ENCODE measurements at places on chromosomes 5 and 9.

- DNase-seq: no peak
These were observed 12.6 kb upstream of the TTC23L start for GRCh38 chr5:34826347-34826746.

DNA sequence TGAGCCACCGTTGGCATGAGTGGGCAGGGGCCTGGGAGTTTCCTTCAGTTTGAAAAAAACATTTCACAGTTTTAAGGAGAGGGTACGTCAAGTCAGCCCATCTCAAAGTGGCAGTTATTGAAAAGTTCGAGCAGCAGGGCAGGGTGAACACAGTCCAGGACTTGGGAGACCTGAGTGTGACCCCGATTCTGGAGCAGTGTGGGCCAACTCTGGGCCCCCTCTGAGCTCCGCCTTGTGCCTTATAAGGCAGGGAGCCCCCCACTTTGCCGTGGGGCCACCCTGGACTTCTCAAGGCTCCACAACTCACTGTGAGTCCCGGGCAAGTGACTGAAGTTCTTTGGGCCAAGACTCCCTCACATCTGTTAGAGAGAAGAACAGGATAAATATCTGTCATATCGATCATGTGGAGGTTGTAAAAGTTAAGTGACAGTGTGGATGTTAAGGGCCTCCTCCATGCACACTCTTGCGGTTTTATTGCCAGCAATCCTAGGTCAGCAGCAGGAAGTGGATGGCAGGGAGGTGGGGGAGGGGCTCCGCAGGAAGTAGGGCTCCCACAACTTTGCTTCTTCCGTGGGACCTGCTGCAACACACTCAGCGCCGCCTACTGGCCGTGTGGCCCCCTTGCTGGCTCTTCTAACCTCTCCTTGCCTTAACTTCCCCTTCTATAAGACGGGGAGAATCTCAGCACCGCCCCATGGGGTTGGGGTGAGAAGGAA lies 38.4 kb downstream of the HRH2 start:
- DNase-seq: no peak

DNA sequence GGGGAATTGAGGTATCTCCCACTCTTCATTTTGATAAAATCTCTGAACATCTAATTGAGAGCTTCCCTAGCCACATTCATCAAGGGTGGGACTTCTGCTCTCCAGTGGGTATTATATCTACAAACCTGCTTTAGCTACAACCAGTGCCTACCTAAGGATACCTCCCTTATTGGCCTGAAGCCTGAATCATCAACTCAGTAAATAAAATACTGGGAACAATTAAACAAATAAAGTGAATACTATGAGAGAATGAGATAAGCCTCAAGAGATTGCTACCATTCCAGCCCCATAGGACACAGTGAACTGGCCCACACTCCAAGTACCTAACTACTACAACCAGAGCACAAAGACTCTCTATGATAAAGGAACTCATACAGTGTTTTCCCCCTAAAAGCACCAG lies 47.4 kb upstream of the IL12B start:
- DNase-seq: no peak

DNA sequence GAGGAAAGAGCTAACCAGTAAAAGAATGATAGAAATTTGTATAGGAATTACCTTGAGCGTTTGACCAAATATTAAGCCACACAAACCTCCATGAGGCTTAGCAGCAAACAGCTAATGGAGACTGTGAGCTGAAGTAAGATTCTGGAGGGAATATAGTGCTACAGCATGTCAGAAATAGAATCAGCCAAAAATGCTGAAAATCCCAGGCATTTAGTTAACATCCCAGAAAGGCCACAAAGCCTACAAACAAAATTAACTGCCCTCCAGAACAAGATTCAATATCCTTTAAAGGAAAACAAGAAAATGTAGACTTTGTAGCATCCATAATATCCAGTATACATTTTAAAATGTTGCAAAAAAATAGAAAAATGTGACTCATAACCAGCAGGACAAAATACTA lies 257.8 kb upstream of the TUSC1 start:
- DNase-seq: peak; percentile 20

DNA sequence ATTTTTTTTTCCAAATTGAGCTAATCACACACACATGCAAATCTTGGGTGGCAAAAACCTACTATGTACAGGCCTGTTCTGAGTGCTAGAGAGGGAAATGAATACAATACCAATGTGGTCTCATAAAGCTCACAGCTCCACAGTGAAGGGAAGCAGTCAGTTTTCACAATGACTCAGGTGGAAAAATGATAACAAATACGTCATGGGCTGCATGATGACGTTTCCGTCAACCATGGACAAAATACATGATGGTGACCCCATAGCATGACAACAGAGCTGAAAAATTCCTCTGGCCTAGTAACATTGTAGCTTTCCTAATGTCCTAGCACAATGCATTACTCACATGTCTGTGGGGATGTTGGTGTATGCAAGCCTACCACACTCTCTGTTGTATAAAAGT lies 252.5 kb downstream of the TRIM32 start:
- DNase-seq: no peak

DNA sequence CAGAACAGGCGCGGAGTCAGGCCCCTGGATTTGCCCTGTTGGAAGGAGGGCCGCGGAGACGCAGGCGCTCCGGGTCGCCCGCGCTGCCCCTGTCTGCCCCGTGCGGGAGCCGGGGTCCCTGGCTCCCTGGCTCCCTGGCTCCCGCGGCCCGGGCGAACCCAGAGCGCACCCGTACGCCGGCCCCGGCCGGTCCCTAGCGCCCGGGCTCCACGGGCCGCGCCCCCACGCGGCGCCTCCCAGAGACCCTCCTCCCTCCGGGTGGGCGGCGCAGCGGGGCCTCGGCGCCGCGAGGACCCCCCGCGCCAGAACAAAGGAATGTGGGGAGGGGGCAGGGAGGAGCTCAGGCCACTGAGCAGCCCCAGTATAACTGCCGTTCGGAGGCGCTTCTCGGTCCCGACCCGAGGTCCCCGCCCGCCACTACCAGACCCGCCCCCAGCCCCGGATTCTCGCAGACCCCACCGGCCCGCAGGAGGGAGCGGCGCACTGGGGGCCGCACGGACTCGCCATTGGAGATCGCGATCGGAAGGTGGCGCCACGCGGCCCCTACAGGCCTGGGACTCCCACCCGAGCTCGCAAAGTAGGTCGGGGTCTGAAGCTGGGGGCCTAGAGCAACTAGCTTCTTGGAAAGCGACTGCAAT lies 2.4 kb downstream of the NFIL3 start:
- no peak for DNase-seq

DNA sequence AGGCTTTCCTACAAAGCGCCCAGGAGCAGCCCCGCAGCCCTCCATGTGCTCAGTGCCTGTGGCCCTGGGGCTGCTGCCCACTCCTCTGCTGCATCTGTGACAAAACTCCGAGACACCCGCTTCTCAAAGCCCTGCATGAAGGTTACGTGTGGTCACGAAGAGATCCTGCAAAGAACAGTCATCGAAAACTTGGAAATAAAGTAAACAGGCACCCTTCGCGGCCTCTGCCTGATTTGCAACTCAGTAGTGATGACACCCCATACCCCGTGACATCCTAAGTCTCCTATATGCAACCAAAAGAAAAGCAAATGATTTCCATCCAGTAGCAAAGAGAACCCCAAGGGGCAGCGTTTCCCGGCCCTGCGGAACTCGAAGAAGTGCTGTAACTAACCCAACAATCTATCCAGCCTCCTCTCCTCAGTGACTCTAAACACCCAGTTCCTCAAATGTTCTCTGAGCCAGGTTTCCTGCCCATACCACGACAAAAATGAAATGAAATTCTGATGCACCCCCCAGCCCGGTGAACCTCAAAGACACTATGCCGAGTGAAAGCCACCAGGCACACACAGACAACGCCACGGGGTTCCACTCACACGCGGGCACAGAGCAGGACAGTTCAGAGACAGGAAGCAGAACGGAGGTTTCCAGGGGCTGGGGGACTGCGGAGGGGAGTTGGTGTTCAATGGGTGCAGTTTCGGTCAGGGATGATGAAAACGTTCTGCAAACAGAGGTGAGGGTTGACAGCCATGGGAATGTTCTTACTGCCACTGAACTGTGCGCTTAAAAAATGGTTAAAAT lies 19.0 kb downstream of the NACC2 start:
- DNase-seq: no peak

GRCh38 chr9:5630081-5630507 lies 1.2 kb downstream of the RIC1 start:
- DNase-seq: peak; percentile 17

DNA sequence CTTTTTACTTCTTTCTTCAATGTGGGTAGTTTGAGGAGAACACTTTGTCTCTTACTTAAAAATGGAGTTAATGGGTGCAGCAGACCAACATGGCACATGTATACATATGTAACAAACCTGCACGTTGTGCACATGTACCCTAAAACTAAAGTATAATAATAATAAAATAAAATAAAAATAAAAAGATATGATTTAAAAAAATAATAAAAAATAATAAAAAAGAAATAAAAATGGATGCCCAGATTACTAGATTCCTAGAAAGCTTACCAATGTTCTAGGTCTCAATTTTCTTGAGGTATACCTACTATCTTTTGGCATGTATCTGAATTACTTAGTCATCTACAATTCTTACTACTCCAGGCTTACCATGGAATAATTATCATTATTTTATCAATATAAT lies 2001.6 kb upstream of the CDH9 start:
- DNase-seq: no peak

DNA sequence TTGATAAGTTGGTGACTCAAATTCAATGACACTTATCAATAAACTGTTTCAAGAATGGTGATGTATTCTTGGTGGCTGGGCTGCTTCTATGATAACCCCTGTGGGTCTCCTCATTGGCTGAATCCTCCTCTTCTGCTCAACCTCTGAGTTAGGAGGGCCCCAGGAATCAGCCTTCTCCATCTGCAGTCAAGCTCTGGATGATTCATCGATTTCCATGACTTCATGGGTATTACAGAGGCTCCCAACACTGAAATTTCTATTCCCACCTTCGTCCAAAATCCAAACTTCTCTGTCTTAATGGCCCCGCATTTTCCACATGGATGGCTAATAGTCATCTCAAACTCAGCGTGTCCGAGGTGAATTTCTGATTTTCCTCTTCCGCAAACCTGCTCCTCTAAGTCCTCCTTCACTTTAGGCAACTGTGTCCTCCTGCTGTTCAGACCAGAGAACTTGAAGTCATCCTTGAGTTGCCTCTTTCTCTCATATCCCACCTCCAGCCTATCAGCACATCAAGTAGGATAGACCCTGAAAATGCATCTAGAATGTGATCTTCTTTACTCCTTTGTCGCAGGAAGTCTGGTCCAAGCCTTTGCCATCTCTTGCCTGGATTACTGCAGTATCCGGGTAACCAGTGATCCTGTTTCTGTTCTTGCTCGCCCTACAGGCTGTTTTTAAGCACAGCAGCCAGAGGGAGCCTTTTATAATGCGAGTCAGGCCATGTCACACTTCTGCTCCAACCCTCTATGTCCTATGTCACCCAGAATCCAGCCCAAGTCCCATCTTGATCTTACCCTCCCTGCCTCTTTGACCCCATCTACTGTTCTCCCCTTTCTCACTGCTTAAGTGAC lies 41.4 kb upstream of the IL7R start:
- no peak for DNase-seq

GRCh38 chr5:85320495-85320894 lies 935.8 kb upstream of the EDIL3 start:
- DNase-seq: no peak

GRCh38 chr9:26325444-26325829 lies 567.2 kb downstream of the CAAP1 start:
- DNase-seq: no peak

DNA sequence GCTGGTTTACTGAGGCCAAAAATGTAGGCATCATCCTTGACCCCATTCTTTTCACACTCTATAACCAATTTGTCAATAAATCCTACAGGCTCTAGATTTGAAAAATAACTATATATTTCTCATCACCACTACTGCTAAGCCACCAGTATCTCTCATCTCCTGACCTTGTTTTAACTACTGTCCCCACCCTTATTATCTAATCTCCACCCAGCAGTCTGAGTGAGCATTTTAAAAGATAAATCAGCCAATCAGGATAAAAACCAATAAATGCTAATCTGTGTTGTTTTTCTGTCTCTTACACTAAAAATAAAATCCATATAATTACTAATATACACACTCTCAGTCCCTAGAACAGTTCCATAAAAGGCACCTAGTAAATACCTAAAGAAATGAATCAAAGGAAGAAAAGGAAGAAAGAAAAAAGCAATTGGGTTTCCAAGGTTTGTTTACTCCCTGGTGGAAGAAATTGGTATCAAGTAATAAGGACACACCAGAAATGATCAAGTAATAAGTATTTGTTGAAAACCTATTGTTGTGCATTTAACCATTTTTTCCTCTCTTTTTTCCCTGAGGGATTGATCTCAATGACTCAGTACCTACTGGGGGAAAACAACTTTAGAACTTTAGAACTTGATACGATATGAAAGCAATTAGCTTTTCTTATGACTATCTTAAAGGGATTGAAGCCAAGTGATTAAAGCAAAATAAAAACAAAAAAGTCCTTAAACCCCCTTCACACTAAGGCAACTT lies 19.3 kb downstream of the MRPS27 start:
- DNase-seq: no peak

DNA sequence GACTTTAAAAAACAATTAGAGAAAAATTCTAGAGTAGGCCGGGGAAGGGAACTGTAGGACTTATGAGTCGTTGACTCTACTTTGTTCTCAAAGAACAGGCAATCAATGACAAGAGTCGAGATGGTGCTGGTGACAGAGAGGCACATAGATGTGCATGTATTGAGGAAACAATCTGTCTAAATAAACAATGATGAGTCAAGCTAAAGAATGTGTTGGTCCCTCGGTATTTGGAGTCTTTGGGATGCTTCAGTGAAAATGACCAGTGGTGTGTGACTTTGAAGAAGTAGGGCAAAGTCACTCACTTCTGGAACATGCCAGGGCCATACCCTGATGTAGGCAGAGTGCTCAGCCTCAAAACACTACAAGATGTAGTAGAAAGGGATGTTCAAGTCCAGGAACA lies 288.1 kb upstream of the PANK3 start:
- DNase-seq: no peak

DNA sequence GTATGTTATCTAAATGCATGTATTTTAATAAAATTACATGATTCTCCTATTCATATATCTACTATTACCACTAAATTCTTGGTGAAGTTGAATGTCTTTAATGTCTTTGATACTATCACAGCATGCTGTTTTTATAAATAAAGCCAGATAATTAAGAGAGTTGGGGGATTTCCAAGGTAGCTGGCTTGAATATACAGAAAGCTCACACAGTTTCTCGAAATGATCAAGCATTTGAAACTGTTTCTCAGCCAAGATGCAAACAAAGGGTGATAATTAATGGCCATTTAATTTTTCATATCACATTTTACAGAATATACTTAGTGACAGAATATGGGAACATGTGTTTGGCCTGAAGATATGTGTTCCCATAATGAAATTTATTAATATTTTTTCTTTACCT lies 145.6 kb upstream of the CDH12 start:
- no peak for DNase-seq

DNA sequence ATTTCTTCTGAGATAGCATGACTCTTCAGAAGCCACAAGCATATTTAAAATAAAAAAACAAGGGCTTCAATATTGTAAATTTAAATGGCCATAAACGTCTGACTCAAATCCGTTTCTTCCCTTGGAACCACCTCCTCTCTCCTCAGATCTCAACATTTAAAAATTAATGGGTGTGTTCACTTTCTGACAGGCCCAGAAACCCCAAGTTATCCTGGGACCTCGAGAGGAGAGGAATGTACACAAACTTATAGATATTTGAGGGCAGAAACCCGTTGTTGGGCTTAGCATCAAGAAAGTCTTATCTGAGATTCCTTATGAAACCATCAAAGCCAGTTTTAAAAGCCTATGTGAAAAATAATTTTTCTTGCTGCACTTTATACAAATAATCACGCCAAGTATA lies 29.2 kb downstream of the MLLT3 start:
- DNase-seq: no peak
